ENCODE measurements at places on chromosomes 2 and 18.

DNA sequence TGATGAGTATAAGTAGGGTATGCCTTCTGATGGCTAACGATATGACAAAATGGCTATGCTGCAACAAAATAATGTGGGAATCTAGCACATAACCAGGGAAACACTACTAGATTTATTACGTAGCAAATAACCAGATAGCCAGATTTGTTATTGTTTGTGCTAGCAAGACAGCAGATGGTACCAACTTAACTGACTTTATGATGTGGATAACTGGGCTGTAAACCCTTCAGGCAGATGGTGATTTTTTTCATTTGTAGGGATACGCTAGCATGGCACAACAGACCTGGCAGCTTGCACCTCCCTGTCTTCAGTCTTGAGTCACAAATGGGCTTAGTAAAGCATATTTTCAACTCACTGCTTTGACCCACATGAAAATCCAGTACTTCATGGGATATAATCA, 48.7 kb downstream of the PRELID3A start:
- H3K27me3 ChIP-seq = no peaks in the 10 kb centered on the region
- no peak for DNase-seq
- H3K4me1 ChIP-seq = no peaks in the 10 kb centered on the region

GRCh38 chr18:52894801-52895200, 554.8 kb downstream of the DCC start:
- H3K27ac ChIP-seq = no peak overlapping the region
- no peaks in the 10 kb centered on the region for H3K27me3 ChIP-seq
- no peak overlapping the region for H3K4me3 ChIP-seq
- DNase-seq = no peak
- H3K36me3 ChIP-seq = no peaks in the 10 kb centered on the region

- H3K27ac ChIP-seq = no peak overlapping the region
- H3K27me3 ChIP-seq = no peaks in the 10 kb centered on the region
- H3K4me1 ChIP-seq = no peaks in the 10 kb centered on the region
- H3K36me3 ChIP-seq = no peaks in the 10 kb centered on the region
- H3K4me3 ChIP-seq = no peak overlapping the region
These were observed 50.2 kb downstream of the EHD3 start for GRCh38 chr2:31284107-31284506.

DNA sequence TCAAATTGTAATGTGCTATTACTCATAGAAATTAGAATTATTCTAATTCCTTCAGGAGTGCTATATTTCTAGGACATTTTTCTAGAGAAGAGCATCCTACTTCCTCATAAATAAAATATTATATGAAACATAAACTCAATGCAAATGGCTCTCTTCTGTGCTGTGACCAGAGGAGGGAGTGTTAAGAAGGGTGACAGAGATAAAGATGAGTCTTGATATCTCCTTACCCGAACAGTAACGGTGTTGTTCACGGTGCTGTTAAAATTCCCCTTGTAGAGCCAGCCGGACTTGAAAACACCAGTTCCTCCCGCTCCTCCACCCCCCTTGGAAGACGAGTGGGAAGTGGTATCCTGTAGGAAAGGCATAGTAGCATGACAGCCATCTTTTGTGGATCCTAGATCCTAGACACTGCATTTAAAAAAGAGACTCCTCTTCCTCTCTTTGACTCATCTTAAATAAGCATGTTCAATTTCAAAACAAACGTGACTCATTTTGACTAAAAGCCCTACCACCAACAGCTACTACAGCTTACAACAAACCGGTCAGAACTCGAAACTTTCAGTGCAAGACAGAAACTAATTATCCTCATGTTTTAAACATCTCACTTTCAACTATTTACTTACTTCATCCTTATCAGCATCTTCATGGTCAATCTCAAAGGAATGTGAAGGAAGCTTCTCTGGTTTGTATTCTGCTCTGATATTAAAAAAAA, 156.3 kb downstream of the DOCK10 start:
- H3K4me3 ChIP-seq = no peak overlapping the region
- DNase-seq = no peak
- no peak overlapping the region for H3K27ac ChIP-seq
- H3K27me3 ChIP-seq = no peaks in the 10 kb centered on the region
- H3K36me3 ChIP-seq = no peaks in the 10 kb centered on the region

GRCh38 chr18:62101321-62101721, 85.5 kb downstream of the PIGN start:
- H3K4me3 ChIP-seq = no peak overlapping the region
- no peaks in the 10 kb centered on the region for H3K36me3 ChIP-seq
- no peaks in the 10 kb centered on the region for H3K4me1 ChIP-seq
- DNase-seq = no peak

DNA sequence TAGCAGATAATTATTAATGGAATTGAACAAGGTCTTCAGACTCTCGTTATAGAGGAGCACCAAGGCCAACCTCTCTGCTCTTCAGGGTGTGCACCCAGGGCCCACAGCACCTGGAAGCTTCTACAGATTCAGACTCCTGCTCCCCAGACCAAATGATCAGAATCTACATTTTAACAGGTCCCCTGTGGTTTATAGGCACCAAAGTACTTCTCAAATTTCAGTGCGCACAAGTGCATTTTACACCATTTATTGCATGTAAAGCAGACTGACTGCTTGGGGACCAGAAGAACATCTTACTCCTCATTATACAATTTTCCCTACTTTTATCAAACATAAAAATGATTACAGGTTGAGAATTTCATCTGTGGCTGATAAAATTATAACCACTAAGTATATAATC, 163.9 kb downstream of the COL4A4 start:
- H3K36me3 ChIP-seq = no peaks in the 10 kb centered on the region
- no peak overlapping the region for H3K4me3 ChIP-seq
- no peaks in the 10 kb centered on the region for H3K4me1 ChIP-seq
- no peaks in the 10 kb centered on the region for H3K27me3 ChIP-seq
- no peak overlapping the region for H3K27ac ChIP-seq

- H3K4me3 ChIP-seq = no peak overlapping the region
- no peaks in the 10 kb centered on the region for H3K36me3 ChIP-seq
- no peak overlapping the region for H3K27ac ChIP-seq
- no peaks in the 10 kb centered on the region for H3K27me3 ChIP-seq
- no peaks in the 10 kb centered on the region for H3K4me1 ChIP-seq
- no peak for DNase-seq
These were observed 1390.8 kb downstream of the DPP10 start for GRCh38 chr2:115833196-115833595.

DNA sequence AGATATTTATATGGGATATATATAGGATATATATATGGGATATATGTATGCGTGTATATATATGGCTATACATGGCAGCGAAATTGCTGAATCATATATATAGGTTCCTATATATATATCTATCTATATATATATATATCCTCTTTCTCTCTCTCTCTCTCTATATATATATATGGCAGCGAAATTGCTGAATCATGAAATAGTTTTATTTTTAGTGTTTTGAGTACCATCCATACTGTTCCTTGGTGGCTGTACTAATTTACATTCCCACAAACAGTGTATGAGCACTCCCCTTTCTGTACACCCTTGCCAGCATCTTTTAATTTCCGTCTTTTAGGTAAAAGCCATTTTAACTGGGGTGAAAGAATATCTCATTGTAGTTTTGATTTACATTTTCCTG, 397.6 kb upstream of the LINC00305 start:
- DNase-seq = no peak
- no peaks in the 10 kb centered on the region for H3K27me3 ChIP-seq
- H3K4me3 ChIP-seq = no peak overlapping the region
- no peak overlapping the region for H3K27ac ChIP-seq
- no peaks in the 10 kb centered on the region for H3K4me1 ChIP-seq

- H3K4me1 ChIP-seq = no peaks in the 10 kb centered on the region
- H3K4me3 ChIP-seq = no peak overlapping the region
- H3K36me3 ChIP-seq = no peaks in the 10 kb centered on the region
- H3K27ac ChIP-seq = no peak overlapping the region
These were observed 287.2 kb upstream of the CYRIA start for GRCh38 chr2:16952805-16953204.

- no peaks in the 10 kb centered on the region for H3K4me1 ChIP-seq
- no peak for DNase-seq
- H3K27ac ChIP-seq = no peak overlapping the region
- no peaks in the 10 kb centered on the region for H3K36me3 ChIP-seq
- H3K4me3 ChIP-seq = no peak overlapping the region
- H3K27me3 ChIP-seq = no peaks in the 10 kb centered on the region
These were observed 76.8 kb downstream of the MAPRE2 start for GRCh38 chr18:35117951-35118411.

- no peak overlapping the region for H3K27ac ChIP-seq
- DNase-seq = no peak
- no peaks in the 10 kb centered on the region for H3K27me3 ChIP-seq
- no peaks in the 10 kb centered on the region for H3K36me3 ChIP-seq
- H3K4me3 ChIP-seq = no peak overlapping the region
- no peaks in the 10 kb centered on the region for H3K4me1 ChIP-seq
These were observed 29.6 kb upstream of the MLPH start for GRCh38 chr2:237457388-237457941.

DNA sequence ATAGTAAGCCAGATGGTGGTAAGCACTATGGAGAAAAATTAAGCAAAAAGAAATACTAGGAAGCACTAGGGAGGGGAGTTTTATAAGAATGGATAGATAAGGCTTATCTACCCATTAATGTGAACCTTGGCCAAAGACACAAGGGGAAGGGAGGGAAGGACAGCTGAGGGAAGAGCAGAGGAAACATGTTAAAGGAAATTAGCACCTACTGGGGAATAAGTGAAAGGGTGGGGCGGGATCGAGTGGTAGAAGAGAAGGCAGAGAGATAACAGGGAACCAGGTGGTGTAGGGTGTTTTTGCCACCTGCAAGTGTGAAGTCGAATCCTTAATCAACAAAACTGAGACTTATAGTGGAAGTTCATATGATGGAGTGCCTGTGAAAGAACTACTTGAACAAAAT, 1.7 kb downstream of the UNC80 start:
- no peaks in the 10 kb centered on the region for H3K36me3 ChIP-seq
- H3K4me3 ChIP-seq = no peak overlapping the region
- no peak overlapping the region for H3K27ac ChIP-seq
- no peaks in the 10 kb centered on the region for H3K4me1 ChIP-seq

GRCh38 chr2:203412546-203413331, 84.5 kb downstream of the ABI2 start:
- DNase-seq = no peak
- no peak overlapping the region for H3K27ac ChIP-seq
- H3K27me3 ChIP-seq = no peaks in the 10 kb centered on the region
- H3K4me1 ChIP-seq = no peaks in the 10 kb centered on the region
- H3K4me3 ChIP-seq = no peak overlapping the region

- H3K4me3 ChIP-seq = no peak overlapping the region
- H3K27ac ChIP-seq = no peak overlapping the region
- no peaks in the 10 kb centered on the region for H3K27me3 ChIP-seq
- no peaks in the 10 kb centered on the region for H3K4me1 ChIP-seq
- no peak for DNase-seq
- no peaks in the 10 kb centered on the region for H3K36me3 ChIP-seq
These were observed 119.5 kb downstream of the MTCL1 start for GRCh38 chr18:8824846-8825245.

GRCh38 chr2:85011747-85012146, 40.8 kb downstream of the KCMF1 start:
- no peaks in the 10 kb centered on the region for H3K27me3 ChIP-seq
- H3K4me1 ChIP-seq = no peaks in the 10 kb centered on the region
- H3K36me3 ChIP-seq = no peaks in the 10 kb centered on the region
- no peak overlapping the region for H3K4me3 ChIP-seq

DNA sequence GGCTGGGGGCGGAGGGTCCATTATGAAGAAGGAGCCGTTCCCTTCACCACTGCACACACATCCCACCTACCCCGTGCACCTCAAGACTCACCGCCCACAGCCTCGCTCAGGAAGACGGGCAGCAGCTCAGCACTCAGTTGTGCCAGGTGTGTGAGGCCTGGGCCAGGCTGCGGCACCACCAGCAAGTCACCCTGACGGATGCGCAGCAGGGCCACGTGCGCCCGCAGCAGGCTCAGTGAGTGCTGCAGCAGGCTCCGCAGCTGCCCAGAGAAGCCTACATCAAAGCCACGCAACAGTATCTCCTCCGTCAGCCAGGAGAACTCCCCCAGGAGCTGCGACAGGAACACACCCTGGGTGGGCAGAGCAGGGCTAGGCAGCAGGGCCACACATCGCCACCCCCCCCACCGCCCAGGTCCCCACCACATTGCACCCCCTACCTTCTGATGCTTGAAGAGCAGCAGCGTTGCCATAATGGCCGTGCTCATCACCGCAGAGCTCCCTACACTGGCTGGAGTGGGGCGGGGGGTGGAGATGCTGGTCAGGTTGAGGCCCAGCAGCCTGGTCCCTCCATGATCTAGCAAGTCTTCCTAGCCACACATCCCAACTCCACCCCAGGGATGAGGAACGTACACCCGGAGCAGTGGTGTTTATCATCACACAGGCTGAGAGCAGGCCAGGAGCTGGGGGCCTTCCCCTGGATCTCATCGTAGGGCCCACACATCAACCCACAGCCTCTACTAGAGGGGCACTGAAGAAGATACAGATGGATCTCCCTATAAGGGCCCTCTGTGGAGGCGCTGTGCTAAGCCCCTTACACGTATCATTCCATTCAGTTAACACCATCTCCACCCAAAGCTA, 10.2 kb downstream of the GPAT2 start:
- no peaks in the 10 kb centered on the region for H3K27me3 ChIP-seq
- no peaks in the 10 kb centered on the region for H3K4me1 ChIP-seq
- no peak for DNase-seq

DNA sequence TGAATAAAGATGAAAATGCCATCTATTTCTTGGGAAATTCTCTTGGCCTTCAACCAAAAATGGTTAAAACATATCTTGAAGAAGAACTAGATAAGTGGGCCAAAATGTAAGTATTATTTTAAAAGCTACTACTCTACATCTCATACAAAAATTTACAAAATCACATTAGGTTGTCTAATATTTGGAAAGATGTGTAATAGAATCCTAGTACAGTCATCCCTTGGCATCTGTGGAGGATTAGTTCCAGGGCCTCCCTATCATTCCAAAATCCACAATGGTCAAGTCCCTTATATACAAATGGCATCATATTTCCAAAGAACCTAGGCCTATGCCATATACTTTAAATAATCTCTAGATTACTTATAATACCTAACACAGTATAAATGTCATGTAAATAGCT, 41.2 kb downstream of the KYNU start:
- no peak overlapping the region for H3K27ac ChIP-seq
- no peaks in the 10 kb centered on the region for H3K27me3 ChIP-seq
- H3K4me3 ChIP-seq = no peak overlapping the region
- H3K4me1 ChIP-seq = no peaks in the 10 kb centered on the region

DNA sequence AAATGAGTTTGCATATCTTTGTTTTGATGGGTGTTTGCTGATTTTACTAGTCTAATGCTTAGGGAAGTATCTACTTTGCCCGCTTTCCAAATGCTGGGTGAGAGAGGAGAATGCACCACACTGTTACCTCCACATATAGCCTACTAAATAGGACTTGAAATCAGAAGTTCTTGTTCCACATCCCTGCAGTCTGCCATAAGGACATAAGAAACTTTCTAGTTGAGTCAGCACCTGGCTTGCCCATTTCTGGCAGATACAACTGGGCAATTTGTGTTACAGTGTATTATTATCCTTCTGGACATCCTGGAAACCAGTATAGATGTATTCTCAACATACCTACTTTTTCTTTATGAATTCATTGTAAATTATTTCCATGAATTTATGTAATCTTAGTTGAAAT, 29.5 kb downstream of the ANXA4 start:
- DNase-seq = no peak
- H3K4me1 ChIP-seq = peaks cover 5% of the 10 kb centered on the region
- no peaks in the 10 kb centered on the region for H3K36me3 ChIP-seq
- H3K27me3 ChIP-seq = no peaks in the 10 kb centered on the region
- H3K4me3 ChIP-seq = no peak overlapping the region

- no peak overlapping the region for H3K4me3 ChIP-seq
- DNase-seq = no peak
- no peak overlapping the region for H3K27ac ChIP-seq
- H3K36me3 ChIP-seq = no peaks in the 10 kb centered on the region
These were observed 228.3 kb upstream of the SIX3 start for GRCh38 chr2:44713170-44713569.
